ENCODE measurements at places on chromosomes 1 and 21.
A peak's percentile ranks its signal among the peaks of the same experiment; 100 is the strongest.

GRCh38 chr1:179588425-179589024 is 3.1 kb upstream of the TDRD5 start:
- no peak for DNase-seq

- no peak for DNase-seq
These were observed 23.8 kb upstream of the APP start for GRCh38 chr21:26194326-26194725.

GRCh38 chr1:178518894-178519293 is 6.0 kb downstream of the TEX35 start:
- no peak for DNase-seq

- DNase-seq, result peak; percentile 95
These were observed 101.4 kb downstream of the LHX9 start for GRCh38 chr1:198018529-198018928.

DNA sequence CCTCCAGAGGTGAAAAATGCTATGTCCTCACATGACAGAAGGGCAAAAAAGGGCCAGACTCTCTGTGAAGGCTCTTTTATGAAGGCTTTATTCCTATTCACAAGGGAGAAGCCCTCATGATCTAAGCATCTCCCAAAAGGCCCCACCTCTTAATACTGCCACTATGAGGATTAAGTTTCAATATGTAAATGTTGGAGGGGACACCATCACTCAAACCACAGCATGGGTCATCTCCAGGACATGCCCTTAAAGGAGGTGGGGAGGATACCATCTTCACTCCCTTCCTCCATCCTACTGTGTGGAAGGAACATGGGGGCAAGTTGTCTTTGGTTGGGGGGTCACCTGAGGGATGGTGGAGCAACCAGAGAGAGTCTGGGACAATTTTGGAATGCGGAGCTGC is 170.1 kb downstream of the TRIM33 start:
- DNase-seq, result no peak

Measured in fibroblast of lung (primary cell).